ENCODE measurements at places on chromosomes 5 and 9. TPM values are rescaled to one million over a fixed set of nuclear protein-coding genes. Genes with fewer than 3 reads are reported as not detected.

ELL2 gene
- total RNA-seq = 8.7 TPM

DNA sequence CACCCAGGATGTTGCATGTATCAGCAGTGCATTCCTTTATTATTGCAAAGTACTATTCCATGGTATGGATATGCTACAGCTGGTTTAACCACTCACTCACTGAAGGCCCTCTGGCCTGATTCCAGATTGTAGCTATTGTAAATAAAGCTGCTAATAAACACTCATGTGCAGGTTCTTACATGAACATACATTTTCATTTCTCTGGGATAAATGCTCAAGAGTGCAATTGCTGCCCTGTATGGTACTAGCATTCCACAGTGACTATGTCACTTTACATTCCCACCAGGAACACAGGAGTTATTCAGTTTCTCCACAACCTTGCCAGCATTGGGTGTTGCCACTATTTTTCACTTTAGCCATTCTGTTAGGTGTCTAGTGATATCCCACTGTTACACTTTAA lies 267.6 kb downstream of the SPOCK1 start:
- peak; percentile 1 for DNase-seq

DNA sequence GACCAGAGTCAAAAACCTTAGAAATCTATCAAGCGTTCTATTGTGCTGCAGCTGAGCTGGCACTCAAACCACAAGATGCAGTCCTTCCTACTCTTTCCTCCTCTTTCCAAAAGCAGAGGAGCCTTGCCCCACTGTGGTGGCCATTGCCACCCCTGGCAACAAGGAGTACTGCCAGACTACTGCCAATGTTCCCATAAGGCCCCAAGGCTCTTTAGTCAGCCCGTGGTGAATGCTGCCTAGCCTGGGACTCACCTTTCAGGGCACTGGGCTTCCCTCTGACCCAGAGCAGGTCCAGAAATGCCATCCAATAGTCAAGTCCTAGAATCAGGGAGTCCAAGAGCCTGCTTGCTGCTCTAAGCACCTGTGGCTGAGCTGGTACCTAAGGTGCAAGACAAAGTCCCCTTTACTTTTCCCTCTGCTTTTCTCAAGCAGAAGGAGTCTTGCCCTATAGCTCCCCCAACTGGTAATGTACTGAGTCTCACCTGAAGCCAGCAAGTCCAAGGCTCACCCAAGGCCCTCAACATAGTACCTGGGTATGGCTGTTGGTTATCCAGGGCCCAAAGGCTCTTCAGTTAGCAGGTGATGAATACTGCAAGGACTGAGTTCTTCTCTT lies 219.4 kb downstream of the ATPSCKMT start:
- no peak for DNase-seq

GRCh38 chr9:135951889-135952663 lies 9.1 kb downstream of the UBAC1 start:
- DNase-seq = no peak

DNA sequence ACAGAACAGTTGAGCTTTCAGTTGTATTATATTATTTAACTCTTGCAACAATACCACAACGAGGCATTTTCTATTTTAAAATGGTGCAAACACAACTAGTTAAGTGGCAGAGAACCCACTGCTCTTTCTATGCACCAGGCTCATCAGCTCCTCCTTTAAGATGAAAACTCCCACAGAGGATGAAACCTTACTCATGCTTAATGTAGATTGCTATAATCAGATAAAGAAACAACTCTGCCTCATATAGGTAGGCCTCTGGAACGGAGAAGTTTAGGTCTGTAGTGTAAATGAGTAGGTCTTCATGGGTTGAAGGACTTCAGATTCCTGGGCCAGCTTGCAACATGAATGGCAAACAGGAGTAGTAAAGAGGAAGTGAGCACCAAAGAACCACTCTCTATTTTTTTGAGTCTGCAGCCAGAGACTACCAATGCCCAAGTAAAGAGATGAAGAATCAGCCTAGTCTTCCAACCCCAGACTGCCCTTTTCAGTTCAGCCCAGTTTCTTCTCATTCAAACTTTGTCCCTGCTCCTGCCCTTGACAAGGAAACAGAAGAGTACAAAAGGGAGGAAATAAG lies 33.9 kb downstream of the HACD4 start:
- no peak for DNase-seq
